ENCODE measurements at places on chromosomes 6 and 20. TPM values are rescaled to one million over a fixed set of nuclear protein-coding genes. Genes with fewer than 3 reads are reported as not detected.

- H3K27me3 ChIP-seq, result peaks cover 3% of the 10 kb centered on the region
- H3K4me1 ChIP-seq, result peaks cover 19% of the 10 kb centered on the region
- H3K36me3 ChIP-seq, result no peaks in the 10 kb centered on the region
Measured at GRCh38 chr6:170049641-170050561, 241.0 kb downstream of the DLL1 start.

- no peak overlapping the region for H3K27ac ChIP-seq
- no peaks in the 10 kb centered on the region for H3K4me1 ChIP-seq
- H3K4me3 ChIP-seq, result no peak overlapping the region
- no peaks in the 10 kb centered on the region for H3K36me3 ChIP-seq
- no peaks in the 10 kb centered on the region for H3K27me3 ChIP-seq
Measured at GRCh38 chr6:9492790-9493189, 922.1 kb downstream of the TFAP2A start.

DNA sequence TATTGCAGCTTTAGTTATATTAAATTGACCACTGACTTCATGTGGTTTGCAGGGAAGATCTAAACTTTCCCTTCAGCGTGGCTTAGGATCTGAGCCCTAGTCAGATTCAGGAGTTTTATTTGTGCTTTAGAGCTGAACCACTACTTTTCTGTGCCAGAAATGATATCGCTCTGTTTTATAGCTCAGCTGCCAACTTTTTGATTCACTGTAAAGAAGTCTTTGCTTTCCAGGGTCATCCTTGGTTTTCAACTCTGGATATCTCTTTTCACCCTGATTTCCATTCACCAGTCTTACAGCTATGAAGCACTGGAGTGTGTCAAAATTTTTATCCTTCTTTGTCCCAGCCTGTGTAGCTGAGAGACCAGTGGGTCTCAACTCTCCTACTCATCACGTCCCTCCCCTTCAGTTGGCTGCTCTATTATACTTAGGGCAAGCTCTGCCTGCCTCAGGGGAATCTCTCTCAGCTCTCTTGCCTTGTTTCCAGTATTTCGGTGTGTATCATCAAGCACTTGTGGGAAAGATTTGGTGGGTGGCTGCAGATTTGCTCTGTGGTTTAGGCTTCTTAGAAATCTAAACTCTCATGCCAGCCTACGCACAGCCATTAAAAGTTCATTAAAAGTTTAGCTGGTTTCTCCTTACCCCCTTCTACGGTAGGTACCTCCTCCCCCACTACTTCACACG, 425.5 kb downstream of the TENT5A start:
- H3K27me3 ChIP-seq, result no peaks in the 10 kb centered on the region
- H3K4me3 ChIP-seq, result no peak overlapping the region
- H3K4me1 ChIP-seq, result no peaks in the 10 kb centered on the region

GRCh38 chr6:21103626-21104224, 489.8 kb upstream of the SOX4 start:
- H3K36me3 ChIP-seq, result no peaks in the 10 kb centered on the region
- H3K4me1 ChIP-seq, result no peaks in the 10 kb centered on the region
- no peak overlapping the region for H3K4me3 ChIP-seq
- H3K27me3 ChIP-seq, result no peaks in the 10 kb centered on the region

The SPINT3 gene
- total RNA-seq, result not detected

The BTN1A1 gene
- not detected for total RNA-seq

The NTSR1 gene
- 0.08 TPM for total RNA-seq

The TXLNB gene
- total RNA-seq, result 147 TPM

The SEMG2 gene
- not detected for total RNA-seq

The RIMS4 gene
- total RNA-seq, result 0.34 TPM

The HNF4A gene
- not detected for total RNA-seq

The MATN4 gene
- total RNA-seq, result not detected
